ENCODE measurements at places on chromosomes 6 and 20. TPM values are rescaled to one million over a fixed set of nuclear protein-coding genes. Genes with fewer than 3 reads are reported as not detected.

Gene C6orf52
- total RNA-seq: not detected

Gene BEND6
- 12.8 TPM for total RNA-seq

Gene AKAP12
- total RNA-seq: 67.4 TPM

Gene PKHD1
- total RNA-seq: not detected

Gene SRMS
- total RNA-seq: not detected

Gene LHFPL5
- not detected for total RNA-seq

Gene FIG4
- 14.1 TPM for total RNA-seq

Gene ANKEF1
- 1.4 TPM for total RNA-seq

Data from smooth muscle cell of bladder (primary cell).